NCI-H1436 treated with DMSO at 0.1 percent for 48 hours (cell line): ENCODE measurements at places on chromosomes 3 and 15.

GRCh38 chr3:55282994-55283393 lies 204.1 kb downstream of the WNT5A start:
- DNase-seq = no peak

- no peak for DNase-seq
These were observed 73.0 kb upstream of the GAP43 start for GRCh38 chr3:115550285-115550761.

GRCh38 chr15:100703671-100704070 lies 101.3 kb downstream of the ASB7 start:
- no peak for DNase-seq

- no peak for DNase-seq
These were observed 54.1 kb upstream of the CCR2 start for GRCh38 chr3:46299608-46300460.

GRCh38 chr15:38471974-38472373 lies 18.0 kb downstream of the FAM98B start:
- DNase-seq = no peak

GRCh38 chr3:134397755-134398154 lies 23.5 kb upstream of the AMOTL2 start:
- DNase-seq = no peak

GRCh38 chr3:184887574-184887973 lies 75.6 kb downstream of the VPS8 start:
- no peak for DNase-seq

DNA sequence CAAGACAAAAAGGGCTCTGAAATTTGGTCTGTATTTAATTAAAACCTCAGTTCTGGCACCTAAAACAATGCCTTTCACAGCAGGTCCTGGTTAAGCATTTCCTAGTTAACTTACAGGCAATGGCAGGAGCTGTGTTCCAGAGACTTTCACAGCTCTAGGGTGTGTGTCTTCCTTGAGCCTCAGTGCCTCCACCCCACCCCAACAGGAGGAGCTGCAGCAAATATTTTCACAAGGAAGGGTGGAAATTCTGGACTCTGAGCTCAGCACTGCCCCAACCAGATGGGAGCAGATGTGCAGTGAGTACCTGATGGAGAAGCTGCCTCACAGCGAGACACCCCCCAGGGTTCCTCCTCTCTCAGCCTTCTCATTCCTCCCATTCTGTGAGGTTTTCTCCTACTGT lies 106.3 kb upstream of the SPATA12 start:
- DNase-seq = no peak
